Stimulated activated naive CD4-positive, alpha-beta T cell (primary cell): ENCODE measurements at places on chromosomes 1 and 21.
A peak's percentile ranks its signal among the peaks of the same experiment; 100 is the strongest.

DNA sequence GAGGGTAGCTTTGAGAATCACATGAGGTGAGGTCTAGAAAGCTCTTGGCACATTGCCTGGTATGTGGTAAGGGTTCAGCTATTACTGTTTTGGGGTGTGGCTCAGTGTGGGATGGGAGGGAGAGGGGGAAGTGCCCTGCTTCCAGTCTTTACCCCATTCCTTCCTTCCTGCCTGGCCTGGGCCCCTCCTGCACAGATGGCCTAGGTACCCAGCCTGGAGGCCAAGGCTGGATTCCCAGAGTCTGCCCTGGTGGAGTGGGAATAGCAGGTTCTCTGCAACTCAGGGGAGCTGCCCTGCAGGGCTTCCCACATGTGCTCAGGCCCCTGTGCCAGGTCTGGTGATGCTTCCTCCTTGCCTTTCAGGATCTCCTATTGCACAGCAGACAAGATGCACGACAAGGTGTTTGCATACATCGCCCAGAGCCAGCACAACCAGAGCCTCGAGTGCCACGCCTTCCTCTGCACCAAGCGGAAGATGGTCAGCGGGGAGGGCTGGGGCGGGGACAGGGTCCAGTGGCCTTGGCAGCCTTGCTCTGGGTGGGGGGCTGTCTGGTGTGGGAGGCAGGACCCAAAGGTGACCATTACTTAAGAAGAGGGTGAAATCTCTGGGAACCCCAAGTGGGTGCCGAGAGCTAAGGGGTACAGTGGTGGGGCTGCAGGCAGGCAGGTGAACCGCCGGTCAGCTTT, 13.5 kb downstream of the LDLRAP1 start:
- peak; percentile 60 for DNase-seq

DNA sequence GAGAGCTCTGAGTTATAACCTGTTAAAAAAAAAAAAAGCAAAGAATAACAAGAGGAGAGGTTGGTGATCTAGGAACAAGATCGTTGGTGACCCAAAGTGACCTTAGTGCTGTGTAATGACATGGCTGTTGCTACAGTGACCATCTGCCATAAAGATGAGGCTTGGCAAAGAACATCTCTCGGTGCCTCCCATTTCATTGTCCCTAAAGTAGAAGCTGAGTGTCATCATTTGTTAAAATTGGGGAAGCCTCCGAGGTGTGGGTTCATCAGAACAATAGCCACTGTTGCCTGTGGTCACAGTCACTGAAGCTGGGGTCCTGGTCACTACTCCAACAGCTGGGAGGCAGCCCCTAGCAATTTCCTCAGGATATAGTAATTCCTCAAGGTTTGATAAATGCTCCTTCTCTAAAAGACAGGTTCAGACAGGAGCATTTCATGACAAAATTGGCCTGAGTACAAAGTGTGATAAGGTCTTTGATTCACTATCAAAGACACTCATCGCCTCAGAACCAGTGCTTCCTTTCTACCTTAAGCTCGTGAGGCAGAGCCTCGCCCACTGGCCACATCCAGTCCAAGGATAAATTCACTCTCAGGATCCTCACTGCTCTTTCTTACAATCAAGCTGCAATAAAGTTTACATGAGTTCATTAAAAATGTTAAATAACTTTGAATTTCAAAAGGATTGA, 81.9 kb upstream of the RGS2 start:
- DNase-seq = no peak

DNA sequence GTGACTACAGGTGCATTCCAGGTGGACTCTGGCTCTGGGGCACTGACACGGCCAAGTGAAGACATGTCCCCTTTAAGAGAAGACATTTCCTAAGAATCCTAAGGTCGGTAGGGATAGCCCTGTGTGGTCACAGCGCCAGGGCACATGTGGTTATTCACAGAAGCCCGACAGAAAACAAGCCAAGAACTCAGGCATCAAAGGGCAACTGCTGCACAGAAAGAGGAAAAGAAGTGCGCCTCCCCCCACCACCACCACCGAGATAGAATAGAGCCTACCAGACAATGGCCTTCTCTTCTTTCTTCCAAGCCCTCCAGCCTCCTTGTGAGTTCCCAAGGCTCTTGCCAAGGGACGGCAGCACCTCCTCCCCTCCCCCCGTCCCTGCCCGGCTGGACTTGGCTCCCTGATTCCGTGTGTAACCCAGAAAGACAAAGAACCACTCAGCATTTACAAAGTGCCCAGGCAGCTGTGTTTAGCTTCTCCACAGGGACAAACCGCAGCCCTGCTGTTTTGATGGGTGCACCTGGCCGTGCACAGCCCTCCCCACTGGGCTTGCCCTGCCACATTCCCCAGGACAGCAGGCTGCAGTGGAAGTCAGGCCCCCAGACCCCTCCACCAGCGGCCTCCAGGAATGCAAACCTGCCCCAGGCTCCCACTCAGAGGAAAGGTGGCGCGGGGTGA, 30.2 kb downstream of the TMPRSS2 start:
- DNase-seq = no peak

GRCh38 chr1:89576013-89576412, 51.4 kb downstream of the LRRC8B start:
- DNase-seq = no peak

DNA sequence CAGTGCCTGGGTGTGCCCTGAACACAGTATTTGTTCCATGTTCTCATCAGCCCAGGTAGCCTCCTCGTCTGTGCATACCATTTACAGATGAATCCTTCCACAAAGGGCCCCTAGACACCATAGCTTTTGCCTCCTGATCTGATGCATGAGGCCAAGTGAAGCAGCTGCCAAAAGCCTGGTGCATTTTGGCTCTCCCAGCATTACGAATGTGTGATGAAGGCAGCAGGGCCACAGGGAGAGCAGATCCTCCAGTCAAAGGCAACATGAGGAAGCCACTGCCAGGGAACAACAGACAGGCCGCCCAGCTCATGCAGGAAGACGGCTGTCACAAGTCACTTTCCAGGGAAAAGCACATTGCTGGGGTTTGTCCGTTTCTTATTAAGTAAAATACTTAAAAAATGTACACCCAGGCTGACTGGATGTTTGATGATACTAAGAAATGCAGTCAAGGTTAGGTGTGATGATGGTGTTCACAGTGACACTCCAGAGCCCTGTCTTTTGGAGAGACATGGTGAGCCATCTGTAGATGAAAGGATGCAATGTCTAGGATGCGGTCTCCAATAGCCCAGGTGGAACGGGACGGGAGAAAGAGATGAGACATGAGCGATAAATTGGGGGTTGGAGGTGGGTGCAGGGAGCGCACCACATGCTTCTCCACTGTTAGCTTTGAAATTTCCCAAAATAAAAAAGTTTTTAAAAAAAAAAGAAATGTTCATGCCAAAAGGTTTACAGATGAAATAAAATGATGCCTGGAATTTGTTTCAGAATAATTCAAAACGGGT, 48.7 kb downstream of the NPHP4 start:
- no peak for DNase-seq

DNA sequence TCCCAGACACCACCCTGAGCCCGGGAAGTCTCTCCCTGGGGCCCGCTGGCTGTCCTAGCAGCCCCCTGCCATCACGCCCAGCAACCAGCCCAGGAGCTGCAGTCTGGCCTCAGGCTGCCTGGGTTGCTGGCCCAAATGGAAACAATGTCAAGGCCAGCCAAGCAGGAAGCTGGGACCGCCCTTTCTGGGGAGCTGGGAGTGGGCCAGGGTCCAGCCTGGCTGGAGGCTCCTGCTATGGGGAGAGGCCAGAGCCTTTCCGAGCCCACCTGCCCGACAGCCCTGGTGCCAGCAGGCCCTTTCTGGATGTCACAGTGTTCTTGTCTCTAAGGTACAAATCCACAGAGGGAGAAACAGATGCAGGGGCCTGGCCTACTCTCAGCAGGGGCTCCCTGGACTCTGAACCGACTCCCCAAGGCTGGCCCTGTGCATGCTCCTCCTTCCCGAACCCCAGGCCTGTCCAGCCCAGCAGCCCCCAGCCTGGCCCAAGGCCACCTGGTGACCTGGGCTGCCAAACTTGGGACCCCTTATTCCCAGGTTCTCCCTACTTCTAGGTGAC, 1.2 kb upstream of the MMEL1 start:
- no peak for DNase-seq

DNA sequence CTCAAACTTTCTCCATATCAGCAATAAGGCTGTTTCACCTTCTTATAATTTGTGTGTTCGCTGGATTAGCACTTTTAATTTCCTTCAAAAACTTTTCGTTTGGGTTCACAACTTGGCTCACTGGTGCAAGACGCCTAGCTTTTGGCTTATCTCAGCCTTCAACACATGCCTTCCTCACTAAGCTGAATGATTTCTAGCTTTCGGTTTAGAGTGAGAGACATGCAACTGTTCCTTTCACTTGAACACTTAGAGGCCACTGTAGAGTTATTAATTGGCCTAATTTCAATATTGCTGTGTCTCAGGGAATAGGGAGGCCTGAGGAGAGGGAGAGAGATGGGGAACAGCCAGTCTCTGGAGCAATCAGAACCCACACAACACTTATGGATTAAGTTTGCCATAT, 41.2 kb upstream of the IFNLR1 start:
- no peak for DNase-seq

DNA sequence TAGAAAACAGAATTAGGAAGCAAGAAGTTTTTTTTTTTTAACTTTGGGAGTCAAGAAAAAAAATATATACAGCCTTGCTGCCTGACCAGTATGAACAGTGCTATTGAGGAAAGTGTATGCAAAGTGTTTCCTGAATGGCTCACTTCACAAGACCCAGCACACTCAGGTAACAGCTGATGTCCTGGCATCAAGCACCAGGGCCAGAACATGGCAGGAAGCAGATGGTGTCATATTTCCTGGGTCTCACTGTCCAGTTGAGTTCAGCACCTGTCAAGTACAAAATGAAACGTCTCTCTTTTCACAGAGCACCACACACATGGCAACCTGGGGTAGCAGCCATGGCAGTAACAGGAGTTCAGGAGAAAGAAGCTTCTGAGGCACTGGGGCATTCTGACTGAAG, 372.3 kb downstream of the TTLL7 start:
- DNase-seq = no peak

GRCh38 chr1:66758241-66758755, 6.0 kb downstream of the DYNLT5 start:
- DNase-seq = no peak

DNA sequence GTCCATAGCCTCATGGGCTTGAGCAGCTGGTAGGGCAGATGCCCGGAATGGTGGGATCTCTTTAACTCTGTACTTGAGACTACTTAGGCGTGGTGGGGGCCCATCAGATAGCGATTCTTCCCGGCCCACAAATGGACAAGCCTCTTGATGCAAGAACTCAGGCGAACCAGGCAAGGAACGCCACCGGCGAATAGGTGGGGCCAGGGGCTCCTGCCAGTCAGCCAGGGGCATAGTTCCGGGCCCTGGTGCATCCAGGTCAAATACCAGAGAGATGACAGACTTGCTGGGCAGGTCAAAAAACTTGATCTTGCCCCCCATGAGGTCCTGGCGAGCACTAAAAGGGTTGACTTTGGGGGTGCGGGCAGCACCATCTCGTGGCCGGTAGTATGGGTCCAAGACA, 4.8 kb upstream of the MUTYH start:
- no peak for DNase-seq

- DNase-seq = no peak
Measured at GRCh38 chr1:42171679-42172266, 7.2 kb upstream of the GUCA2A start.

DNA sequence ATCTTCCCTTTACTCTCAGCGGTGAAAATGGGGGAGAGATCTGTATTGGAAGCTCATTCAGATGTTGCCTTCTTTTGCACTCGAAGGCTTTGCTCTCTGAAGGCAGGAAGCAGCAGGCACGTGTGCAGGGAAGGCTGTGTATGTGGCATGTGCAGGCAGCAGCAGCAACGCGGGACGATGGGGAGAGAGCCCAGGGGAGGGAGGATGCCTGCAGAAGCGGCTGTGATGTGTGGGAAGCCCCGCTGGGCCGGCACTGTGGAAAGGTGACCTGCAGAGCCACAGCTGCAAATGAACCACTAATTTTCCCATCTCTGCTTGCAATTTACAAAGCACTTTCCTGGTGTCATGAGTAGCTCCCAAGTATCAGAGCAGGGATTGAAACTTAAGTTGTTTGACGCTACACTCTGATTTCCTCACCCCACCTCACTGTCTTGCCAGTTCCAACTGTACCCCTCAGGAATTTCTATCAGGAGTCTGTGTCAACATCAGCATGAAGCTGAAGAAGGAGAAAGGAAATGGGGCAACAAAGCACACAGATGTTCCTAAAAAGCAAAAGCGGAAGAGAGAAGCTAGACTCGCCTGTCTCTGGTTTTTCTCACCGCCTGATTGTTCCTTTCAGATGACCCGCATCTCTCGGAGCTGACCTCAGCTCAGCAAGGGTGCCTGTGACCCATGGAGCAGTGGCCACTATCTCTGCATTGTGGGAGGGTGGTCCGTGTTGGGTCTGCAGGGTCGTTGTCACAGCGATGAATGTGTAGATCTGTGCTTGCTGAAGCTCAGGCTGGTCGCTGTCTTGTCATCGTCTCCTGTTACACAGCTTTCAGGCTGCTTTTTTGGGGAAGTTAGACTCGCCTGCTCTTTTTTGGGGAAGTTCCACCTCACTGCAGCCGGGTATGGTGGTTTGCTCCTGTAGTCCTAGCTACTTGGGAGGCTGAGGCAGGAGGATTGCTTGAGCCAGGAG, 156.1 kb downstream of the KIF26B start:
- DNase-seq = no peak

GRCh38 chr1:112114540-112114939, 125.1 kb upstream of the KCND3 start:
- no peak for DNase-seq

DNA sequence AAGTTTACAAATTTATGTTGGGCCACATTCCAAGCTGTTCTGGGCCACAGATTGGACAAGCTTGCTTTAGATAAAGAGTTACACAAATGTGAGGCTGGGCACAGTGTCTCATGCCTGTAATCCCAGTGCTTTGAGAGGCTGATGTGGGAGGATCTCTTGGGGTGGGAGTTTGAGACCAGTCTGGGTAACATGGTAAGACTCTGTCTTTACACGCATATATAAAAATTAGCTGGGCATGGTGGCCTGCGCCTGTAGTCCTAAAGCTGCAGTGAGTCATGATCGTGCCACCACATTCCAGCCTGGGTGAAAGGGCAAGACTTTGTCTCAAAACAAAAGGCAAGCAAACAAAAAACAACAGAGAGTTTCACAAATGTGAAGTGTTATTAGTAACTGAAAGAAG, 5.9 kb upstream of the VCAM1 start:
- no peak for DNase-seq

- DNase-seq = no peak
Measured at GRCh38 chr1:246139745-246140182, 367.3 kb downstream of the SMYD3 start.

- DNase-seq = no peak
Measured at GRCh38 chr1:2542246-2542915, 12.3 kb upstream of the HES5 start.

GRCh38 chr1:188668083-188668482, 1809.6 kb downstream of the BRINP3 start:
- no peak for DNase-seq

DNA sequence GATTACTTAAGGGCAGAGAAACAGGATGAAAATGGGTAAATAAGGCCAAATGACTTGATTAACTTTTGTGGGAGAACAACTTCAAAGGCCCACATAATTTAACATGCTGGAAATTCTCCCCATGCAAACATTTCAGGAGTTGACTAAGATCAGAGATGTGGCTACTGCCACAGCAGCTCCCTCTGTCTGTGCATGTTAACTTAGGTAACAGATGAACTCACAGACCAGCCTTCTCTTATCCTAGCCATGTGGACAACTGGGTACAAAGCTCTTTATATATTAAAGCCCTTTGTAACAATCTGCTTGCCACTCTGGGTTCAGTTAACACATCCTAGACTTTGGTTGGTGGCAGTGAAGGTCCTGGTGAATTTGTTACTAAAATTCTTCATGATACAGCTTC, 33.2 kb downstream of the BEND5 start:
- no peak for DNase-seq
